Right renal cortex interstitium (tissue), 3 donors: ENCODE measurements at places on chromosomes 12 and 14. TPM values are rescaled to one million over a fixed set of nuclear protein-coding genes. Genes with fewer than 3 reads are reported as not detected.

DNA sequence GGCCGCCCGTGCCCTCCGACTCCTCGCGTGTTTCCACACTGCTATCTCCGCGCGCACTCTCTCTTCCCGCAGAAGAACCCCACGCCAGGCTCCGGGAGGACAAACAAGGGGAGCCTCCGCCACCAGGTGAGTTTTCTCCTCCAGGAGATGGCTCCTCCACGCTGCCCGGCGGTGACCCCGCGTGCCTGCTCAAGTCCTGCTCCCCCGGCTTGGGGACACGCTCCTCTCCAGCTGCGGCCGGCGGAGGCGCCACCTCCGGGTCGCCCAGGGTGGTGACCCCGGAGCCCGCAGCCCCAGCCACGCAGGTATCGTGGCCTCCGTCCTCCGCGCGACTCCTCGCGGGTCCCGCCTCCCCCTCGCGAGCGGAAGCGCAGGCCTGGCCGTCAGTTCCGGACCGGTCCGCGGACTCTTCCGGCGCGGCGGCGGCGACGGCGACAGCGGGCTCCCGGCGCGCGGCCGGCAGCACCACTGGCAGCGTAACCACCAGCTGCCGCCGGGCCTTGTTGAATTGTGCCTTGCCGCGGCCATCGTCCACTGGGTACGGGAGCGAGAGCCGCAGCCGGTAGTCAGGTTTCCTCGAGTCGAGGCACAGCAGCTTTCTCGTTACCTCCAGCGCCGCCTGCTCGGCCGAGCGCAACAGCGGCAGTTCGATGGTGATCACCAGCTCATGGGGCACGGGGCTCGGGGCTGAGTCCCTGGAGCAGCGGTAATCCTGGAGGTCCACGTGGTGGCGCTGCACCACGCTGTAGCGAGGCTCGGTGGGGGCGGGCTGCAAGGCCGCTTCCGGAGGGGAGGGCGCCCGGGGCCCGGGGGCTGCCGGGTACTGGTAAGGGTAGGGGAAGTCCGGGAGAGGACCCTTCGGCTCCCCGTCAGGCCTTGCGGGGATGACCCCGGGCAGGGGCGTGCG is 1.2 kb downstream of the DNAAF2 start:
- DNase-seq: peak; percentile 87

DNA sequence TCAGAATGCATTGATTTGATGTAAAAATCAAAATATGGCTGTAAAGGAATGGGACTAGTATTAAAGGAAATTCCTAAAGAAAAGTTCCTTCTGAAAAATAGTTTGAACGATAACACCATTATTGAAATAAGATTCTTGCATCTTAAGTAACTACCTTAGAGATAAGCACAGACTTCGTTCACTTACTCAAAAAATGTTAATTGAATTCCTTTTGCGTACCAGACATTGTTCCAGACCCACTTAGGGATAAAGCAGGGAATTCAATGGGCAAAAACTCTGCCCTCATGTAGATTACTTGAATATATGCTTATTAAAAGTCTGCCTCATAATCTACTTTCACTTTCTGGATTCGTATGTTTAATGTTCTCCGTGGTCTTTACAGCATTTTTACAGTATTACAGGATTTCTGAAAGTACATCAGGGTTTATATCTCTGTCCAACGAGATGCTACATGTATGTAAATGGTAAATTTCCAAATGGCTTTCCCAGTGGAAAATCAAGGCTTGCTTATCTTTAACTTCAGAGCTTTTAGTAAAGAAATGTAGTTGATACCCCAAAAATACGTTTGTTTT is 213.7 kb downstream of the GXYLT1 start:
- no peak for DNase-seq

RD3L gene
- polyA plus RNA-seq: 0.14 TPM

GRCh38 chr12:51925346-51926063 is 18.2 kb downstream of the ACVRL1 start:
- no peak for DNase-seq

- peak; percentile 19 for DNase-seq
Observed at GRCh38 chr12:67415473-67415872, 146.3 kb downstream of the CAND1 start.

PRKD1 gene
- 32.5 TPM for polyA plus RNA-seq

- DNase-seq: no peak
Observed at GRCh38 chr12:6917491-6918231, 3.3 kb downstream of the ENO2 start.

- no peak for DNase-seq
Observed at GRCh38 chr14:103629503-103630121, 601 bp downstream of the KLC1 start.

DNA sequence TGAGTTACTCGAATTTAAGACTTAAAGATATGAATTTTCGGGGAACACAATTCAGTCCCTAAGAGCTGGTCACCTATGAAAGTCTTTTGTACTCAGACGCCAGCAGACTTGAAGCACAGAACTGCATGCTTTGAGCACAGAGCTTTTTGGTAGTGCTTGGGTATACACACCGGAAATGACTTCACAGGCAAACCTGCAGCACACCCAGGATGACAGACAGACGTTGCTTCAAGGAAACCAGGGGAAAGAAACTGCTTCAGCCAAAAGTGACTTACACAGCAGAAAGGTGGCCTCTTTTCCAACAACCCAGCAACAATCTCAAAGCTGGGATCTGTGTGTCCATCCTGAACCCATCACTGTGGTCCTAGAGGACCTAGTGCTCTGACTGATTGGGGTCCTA is 975.1 kb downstream of the AACS start:
- no peak for DNase-seq

GRCh38 chr14:94485944-94486841 is 10.2 kb upstream of the SERPINA9 start:
- DNase-seq: peak; percentile 33
